Lung microvascular endothelial cell (primary cell): ENCODE measurements at places on chromosomes 4 and X.

- DNase-seq: no peak
These were observed 60.9 kb downstream of the ANAPC4 start for GRCh38 chr4:25437926-25438325.

GRCh38 chrX:105872941-105873340, 50.6 kb downstream of the NRK start:
- no peak for DNase-seq

- no peak for DNase-seq
These were observed 5.1 kb upstream of the RPS3A start for GRCh38 chr4:151094290-151094751.

- no peak for DNase-seq
These were observed 2120.5 kb downstream of the PCDH7 start for GRCh38 chr4:32840461-32841189.

DNA sequence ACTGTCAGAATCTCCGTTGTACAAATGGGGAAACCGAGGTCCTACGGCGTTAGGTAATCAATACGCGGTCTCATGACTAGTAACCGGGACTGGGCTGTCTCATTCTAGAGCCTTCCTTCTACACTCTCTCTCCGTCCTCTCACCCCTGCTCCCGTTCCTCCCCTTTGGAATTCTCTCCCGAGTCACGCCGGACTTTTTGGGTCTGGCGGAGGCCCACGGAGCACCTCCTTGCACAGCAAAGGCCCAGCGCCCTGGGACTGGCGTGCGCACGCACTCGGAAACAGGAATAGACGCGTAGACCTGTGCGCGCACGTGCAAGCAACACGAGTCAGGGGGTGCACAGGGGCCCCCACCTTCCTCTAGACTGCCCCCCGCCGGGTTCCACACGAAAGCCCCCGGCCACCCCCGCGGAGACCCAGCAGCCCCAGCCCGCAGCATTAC, 361 bp downstream of the QDPR start:
- DNase-seq: peak; percentile 63

GRCh38 chr4:149793459-149793858, 22.2 kb downstream of the IQCM start:
- DNase-seq: no peak

GRCh38 chr4:185112104-185112503, 31.0 kb upstream of the SLC25A4 start:
- peak; percentile 95 for DNase-seq

DNA sequence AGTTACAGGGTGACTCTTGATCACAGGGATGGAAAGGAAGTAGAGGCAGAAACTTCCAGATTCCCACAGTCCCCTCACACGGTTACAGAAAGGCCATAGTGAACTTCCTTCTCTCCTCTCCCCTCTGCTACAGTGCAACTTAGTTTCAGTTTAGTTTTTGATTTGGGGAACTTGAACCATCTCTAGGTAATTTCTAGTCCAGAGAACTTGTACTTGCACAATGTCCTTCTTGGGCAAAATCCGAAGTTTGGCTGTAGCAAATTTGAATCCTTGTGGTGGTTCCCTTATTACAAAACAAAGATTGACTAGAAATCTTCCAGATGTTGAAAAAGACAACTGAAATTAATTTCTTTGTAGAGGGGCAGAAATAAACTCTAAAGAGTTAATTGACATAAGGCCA, 1.2 kb upstream of the BLTP1 start:
- no peak for DNase-seq

- no peak for DNase-seq
These were observed 389.1 kb downstream of the NKX6-1 start for GRCh38 chr4:84110040-84110439.

DNA sequence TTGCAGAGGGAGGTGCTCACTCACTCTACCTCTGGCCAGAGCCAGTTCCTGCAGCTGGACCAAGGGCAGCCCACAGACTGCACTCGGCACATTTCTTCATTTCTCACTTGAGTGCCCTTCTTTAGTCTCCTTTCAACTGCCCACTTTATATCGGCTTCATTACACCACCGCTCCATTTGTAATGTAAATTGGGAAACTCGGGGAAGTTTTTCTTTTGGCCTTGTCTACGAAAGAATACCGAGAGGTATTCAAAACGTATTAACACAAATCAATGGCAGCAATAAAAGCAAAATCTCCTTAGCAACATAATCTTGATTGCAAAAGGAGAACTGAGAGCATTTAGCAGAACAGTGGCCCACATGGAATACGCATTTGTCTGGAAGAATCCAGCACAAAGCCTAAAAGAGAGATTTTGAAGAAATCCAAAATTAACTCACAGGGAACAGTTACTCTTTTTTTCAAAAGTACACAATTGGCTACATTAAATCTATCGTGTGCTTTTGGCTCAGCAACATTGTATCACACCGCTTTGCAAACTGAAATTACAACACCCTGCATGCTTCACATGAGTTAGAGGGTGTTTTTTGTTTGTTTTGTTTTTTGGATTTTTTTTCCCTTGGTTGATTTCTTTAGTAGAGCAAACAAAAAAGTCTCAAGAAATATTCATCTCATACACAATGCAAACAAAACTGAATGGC, 62.6 kb downstream of the CHIC2 start:
- DNase-seq: no peak

GRCh38 chr4:19399001-19399400, 852.7 kb upstream of the SLIT2 start:
- no peak for DNase-seq

DNA sequence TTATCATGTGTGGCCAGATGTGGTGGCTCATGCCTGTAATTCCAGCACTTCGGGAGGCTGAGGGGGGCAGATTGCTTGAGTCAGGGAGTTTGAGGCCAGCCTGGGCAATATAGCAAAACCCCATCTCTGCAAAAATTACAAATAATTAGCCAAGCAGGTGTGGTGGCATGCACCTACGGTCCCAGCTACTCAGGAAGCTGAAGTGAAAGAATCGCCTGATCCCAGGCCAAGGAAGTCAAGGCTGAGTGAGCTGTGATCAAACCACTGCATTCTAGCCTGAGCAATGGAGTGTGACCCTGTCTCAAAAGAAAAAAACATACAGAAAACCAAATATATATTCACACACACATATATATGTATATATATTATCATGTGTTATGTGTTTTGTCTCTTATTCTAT, 15.0 kb downstream of the APELA start:
- no peak for DNase-seq

DNA sequence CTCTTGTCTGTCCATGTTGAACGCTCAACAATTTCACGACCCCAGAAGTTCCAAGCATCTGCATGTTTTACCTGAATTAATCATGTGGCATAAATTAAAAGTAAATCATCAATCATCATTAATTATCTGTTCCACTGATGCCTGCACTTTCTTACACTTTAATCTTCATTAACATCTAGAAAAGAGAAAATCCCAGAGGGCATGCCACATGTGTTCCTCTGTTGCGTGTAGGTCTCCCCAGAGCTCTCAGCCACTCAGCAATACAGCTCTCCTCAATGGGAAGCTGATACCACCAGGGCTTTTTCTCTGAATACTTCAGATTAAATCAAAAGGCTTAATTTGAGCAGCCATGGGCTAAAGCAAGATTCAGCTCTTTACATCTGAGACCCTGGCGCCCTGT, 722.4 kb upstream of the TENM3 start:
- DNase-seq: no peak

DNA sequence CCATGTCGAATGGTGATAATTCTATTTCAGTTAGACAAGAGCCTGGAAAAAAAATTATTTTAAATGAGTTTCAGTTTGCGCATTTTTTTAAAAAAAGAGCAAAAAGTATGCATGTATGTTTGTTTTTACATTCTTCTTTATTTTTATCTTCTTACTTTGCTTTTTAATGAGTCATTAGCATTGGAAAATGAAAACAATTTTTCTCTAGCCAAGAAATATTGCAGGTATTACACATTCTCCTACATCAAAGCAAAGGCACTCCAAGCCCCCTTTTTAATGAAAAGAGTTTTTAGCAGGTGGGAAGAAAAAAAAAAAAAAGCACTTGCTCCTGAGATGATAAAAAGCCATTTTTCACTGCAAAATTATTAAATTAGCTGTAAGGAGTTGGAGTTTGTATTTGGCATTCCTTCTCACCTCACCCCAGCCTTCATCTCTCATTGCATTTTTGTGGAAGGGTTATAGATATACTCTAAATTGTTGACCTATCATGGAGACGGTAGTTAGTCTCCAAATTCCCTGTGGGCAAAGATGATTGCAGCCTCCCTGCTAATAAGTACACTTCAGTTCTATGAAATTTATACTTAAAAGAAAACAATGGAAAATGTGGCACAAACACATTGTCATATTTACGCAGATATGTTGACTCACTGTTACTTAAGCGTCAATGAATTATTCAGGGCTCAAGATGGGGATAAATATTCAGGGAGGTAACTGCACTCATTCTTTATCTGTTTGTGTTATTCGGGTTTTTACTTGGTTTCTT, 43.8 kb downstream of the PALLD start:
- DNase-seq: no peak

DNA sequence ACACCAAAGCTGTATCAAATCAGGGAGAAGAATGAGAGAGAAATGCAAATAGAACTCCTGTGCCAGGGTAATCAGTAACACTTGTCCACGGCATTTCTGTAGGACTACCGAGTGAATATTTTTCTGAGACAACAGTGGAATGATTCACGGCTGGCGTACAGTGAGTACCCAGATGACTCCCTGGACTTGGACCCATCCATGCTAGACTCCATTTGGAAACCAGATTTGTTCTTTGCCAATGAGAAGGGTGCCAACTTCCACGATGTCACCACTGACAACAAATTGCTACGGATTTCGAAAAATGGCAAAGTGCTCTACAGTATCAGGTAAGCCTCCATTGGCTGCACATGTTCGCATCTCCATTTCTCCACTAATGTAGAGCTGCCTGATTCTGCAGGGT, 51.7 kb downstream of the GLRA2 start:
- DNase-seq: no peak

DNA sequence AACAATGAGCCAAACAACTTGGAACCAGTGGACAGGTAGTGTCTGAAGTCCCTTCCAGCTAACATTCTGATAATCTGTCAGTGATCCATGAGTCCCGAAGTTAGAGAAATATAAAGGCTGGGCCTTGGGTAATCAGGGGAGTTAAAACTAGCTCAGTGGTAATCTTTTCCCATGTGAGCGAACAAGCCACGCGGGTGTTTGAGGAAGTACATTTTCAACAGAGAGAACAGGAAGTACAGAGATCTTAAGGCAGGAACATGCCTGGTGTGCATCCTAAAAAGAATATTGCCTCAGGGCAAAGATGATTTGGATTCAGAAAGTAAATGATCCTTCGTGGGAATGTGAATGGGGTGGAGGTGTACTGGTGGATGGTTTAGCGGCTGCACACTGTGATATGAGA, 42.9 kb downstream of the FNIP2 start:
- DNase-seq: peak; percentile 44

DNA sequence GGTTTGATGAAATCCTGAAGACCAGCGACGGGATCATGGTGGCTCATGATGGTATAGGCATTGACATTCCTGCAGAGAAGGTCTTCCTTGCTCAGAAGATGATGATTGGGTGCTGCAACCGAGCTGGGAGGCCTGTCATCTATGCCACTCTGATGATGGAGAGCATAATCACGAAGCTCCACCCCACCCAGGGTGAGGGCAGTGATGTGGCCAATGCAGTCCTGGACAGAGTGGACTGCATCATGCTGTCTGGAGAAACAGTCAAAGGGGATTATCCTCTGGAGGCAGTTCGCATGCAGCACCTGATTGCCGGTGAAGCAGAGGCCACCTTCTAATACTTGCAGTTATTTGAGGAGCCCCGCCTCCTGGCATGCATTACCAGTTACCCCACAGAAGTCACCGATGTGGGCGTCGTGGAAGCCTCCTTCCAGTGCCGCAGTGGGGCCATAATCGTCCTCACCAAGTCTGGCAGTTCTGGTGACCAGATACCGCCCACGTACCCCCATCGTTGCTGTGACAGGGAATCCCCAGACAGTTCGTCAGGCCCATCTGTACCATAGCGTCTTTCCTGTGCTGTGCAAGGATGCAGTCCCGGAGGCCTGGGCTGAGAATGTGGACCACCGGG, 140.1 kb downstream of the EDA2R start:
- no peak for DNase-seq

DNA sequence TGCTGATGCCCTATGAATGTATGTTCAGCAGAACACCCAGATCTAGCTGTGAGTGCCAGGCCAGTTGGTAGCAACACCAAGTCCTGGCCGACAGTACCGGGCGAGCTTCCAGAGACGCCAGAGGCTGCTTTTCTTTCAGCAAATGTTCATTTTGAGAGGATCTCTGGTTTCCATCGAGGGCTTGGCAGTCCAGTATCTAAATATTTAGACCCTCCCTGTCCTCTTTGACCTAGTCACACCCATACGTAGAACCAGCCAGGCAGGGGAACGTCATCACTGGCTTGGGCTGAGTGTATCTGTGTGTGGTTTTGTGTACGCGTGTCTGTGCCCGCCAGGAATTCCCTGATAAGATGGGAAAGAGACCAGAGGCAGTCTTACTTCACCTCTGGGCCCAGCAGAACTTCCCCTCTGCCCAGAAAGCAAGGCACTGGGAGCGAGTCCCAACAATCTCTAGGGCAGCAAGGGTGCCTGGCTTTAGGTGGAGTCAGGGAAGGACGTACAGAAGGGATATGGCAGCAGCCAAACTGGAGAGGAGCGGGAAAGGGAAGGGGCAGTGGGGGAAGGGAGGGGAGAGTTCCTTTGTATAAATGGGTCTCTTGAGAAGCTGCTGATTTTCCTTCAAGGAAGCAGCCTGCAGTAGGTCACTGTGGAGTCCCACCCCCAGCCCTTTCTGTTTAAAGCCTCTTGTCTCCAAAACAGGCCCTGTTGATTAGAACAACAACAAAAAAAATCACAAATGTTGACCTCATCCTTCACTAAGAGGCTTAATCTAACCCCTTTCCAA, 15.0 kb upstream of the ELF4 start:
- DNase-seq: peak; percentile 42

DNA sequence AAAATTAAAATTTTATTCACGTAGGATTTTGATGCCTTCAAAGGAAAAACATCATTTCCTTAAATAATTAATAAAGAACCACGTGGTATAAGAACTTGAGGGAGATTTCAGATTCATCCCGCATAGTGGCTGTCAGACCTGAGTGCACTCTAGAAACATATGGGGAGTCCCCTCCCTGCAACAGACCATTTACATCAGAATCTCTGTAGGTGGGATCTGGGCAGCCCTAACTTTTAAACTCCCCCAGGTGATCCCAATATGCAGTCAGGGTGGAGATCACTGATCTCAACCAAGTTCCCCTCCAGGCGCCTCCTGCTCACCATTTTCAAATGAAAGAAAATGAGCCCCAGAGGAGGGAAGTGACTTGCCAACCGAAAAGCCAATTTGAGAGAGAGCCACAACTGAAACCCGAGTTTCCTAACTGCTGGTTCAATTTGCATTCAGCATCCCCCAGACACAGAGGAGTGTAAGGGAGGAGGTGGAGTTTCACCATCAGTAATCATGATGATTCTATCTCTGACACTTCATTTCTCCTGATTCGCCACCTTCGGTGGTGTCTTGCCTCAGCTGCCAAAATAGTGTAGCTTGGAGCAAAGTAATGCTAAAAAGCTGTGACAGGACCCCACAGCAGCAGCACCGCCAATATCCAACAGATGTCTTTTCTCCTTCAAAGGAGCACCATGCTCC, 11.4 kb downstream of the RNF150 start:
- no peak for DNase-seq
